ENCODE measurements at places on chromosomes 7 and 10.
A peak's percentile ranks its signal among the peaks of the same experiment; 100 is the strongest.

- no peak for DNase-seq
Observed at GRCh38 chr10:30371954-30372353, 22.9 kb upstream of the MTPAP start.

DNA sequence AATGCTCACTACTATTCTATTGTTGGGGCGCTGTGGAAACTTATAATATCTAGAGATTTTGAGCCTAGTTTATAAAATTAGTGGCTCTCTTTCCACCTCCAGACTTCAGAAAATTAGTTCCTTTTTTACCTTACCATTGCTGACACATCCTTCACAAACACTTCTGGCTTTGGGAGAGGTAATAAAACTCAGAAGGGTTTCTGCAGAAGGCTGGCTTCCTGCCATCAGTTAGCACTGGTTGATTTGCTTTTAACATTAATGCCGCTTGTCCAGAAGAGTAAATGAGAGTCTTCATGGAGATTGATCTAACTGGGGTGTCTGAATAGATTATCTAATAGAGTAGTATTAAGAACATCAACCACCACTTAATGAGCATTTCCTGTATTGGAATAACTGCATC, 20.3 kb downstream of the ACSM6 start:
- DNase-seq: peak; percentile 39

DNA sequence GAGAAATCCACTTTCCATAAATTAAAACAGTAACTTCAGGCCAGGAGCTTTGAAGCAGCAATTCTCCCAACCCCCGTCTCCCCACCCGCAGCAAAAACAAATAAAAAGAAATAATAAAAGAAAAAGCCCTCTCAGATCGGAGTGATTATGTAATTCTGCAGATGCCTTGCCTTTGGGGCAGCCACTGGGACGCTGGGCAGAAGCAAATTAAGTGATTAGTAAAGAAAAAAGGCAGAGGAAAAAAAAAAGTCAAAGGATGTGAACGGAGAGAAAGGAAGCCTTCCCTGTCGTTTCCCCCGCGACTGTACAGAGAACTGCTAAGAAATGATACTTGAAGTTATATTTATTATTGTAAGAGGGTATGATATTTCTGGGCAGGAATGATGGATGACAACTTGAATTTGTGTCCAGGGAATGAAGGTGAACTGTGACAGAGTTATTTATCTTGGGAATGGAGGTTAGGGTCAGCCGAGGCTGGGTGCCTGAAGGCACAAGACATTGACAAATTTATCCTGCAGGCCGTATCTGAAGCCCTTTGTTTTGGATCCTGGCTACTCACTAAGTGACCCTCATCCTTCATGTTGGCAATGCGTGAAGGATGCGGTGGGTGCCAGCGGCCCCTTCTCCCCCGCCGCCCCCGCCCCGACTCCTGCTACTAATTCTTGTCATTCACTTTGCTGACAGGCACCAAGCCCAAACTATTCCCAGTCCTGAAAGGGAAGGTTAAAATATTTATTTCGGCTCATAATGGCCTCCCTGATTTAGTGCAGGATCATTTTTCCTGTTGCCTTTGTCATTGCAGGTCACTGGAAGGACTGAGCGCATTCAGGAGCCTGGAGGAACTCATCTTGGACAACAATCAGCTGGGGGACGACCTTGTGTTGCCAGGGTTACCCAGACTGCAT, 604.0 kb downstream of the LRMDA start:
- no peak for DNase-seq

DNA sequence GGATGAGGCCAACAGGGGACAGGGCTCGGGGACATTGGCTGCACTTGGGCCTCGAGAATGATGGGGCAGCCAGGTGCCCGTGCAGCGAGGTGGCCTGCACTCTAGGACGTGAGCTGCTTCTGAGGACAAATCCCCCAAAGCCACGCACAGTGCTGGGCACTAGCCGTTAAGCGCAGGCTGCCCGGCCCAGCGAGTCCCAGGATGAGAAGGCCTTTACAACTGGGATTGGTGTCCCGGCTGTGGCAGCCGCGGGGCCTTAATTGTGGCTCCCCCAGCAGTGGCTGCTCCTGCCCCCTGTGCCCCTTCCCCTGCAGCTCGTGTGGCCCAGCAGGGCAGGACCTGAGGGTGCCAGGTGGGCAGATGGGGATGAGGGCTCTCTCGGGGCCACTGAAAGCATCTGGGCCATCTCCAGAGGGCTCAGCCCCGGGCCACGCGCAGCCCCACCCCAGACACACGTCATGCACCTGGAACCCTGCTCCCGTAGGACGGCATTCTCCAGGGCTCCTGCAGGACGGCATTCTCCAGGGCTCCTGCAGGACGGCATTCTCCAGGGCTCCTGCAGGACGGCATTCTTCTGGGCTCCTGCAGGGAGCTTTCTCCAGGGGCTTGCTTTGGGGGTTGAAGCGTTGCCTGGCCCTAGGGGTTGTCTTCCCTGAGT, 6.6 kb downstream of the PWWP2B start:
- DNase-seq: no peak

- DNase-seq: no peak
Observed at GRCh38 chr10:44971935-44972757, 6.5 kb downstream of the DEPP1 start.

DNA sequence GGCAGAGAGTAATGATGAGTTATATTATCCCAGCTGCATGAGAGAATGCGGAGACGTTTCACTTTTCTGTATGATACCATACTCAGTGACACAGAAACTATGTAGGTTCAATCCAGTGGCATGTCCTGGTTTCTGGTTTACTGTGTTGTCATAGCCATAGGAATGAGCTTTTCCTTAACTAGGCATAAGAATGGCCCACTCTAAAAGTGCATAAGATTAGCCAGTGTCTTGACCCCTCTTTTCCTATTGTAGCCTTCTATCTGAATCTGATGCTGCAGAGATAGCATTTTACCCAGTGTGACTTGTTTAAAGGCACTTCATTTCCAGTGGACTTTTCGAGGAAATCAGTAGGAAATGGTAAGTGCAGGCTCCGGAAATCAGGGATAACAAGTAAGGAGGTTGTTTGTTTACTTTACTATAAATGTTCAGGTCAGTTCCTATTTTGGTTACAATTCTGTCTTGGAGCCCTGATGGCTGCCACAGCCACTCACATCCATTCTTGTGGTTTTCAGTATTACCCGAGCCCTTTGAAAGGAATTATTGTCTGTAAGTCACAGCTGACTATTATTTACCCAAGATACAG, 70.5 kb downstream of the SEMA3A start:
- peak; percentile 46 for DNase-seq

DNA sequence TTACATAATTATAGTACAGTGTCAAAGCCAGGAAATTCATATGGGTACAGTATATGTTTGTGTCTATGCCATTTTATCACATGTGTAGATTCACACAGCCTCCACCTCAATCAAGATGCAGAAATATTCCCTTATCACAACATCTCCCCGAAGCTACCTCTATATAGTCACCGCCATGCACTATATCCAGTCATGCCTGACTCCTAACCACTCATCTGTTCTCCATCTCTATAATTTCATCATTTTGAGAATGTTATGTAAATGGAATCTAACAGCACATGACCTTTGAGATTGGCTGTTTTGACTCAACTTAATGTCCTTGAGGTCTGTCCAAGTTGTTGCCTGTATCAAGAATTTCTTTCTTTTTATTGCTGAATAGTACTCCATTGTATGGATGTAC, 22.3 kb upstream of the SLC25A13 start:
- DNase-seq: no peak

DNA sequence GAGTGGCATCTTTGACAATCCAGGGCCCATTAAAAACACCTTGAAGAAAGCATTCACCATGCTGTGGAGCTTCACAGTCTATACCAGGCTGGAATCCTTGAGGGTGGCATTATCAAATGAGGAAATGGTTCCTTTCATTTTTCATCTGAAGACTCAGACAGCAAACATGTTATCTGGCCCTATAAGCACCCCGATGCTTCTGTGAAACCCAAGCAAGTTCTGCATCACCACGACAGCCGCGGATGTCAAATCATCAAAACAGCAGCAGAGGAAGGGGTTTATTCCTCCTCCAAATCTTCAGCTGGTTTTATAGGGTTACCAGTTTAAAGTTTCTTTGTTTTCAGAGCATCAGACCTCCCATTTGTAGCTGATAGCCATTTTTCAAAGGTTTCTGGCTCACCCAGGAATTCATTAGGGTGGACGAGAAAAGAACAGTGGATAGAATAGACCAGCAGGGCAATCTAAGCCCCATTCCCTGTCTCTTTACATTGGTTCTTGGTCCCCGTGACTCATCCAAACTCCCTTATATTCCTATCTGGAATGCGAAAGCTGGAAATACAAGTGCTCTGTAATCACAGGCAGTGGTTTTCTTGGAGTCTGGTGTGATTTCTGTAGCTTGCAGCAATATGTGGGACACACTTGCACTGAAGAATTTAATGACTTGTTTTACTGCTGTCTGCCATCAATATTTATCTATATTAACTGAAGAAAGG, 217.9 kb downstream of the SKAP2 start:
- no peak for DNase-seq

DNA sequence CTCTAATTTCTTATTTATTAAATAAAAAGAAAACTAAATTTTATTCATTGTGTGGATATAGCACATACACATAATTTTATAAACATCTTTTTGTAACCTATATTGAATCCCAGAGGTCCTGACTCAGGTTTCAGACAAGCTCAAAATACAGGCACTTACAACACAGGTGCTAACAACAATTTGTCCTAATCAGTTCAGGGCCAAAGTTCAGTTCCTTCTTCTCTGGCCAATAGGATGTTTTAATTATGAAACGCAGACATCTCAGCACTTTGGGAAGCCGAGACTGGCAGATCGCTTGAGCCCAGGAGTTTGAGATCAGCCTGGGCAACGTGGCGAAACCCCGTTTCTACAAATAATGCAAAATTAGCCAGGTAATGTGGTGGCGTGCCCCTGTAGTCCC, 15.0 kb downstream of the RPA3 start:
- DNase-seq: no peak
